ENCODE measurements at places on chromosomes 6 and 20.

- no peak for DNase-seq
Measured at GRCh38 chr6:25441663-25442270, 162.6 kb downstream of the CARMIL1 start.

GRCh38 chr20:51054233-51054632 lies 31.3 kb upstream of the KCNG1 start:
- no peak for DNase-seq

DNA sequence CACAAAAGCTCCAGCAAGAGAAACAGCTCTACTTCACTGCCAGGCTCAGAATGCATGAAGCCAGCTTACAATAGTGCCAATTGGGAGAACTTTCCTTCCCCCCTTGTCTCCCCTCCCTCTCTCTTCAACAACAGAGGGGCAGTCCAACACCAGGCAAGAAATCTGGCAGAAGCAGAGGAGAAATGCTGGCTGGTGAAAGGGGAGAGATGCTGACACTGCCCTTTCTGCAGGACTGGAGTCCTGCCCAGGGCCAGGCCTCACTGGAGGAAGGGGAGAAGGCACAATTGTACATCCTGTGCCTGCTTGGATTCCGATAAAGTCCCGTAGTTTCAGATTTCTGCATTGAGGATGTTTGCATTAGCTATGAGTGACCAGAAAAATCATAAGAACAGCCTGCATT lies 148.6 kb downstream of the LRRC1 start:
- DNase-seq, result no peak

DNA sequence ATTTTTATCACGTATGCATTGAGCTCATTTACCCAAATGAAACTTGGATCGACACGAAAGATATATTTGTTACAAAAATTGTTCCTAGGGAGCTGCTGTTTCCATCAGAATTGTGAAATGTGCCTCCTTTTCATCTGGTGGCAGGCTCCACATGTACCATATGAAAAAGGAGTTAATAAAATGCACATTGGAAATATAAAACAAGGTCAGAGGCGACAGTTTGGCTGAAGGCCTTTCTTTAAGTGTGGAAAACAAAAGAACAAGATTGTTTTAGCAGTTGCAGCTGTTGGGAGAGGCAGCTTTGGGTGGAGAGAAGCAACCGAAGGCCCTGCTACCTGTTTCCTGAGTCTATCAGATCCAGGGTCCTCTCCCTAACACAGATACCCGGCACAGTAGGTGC lies 334.5 kb upstream of the NT5E start:
- no peak for DNase-seq

- no peak for DNase-seq
Measured at GRCh38 chr20:16535277-16535676, 38.0 kb downstream of the KIF16B start.

DNA sequence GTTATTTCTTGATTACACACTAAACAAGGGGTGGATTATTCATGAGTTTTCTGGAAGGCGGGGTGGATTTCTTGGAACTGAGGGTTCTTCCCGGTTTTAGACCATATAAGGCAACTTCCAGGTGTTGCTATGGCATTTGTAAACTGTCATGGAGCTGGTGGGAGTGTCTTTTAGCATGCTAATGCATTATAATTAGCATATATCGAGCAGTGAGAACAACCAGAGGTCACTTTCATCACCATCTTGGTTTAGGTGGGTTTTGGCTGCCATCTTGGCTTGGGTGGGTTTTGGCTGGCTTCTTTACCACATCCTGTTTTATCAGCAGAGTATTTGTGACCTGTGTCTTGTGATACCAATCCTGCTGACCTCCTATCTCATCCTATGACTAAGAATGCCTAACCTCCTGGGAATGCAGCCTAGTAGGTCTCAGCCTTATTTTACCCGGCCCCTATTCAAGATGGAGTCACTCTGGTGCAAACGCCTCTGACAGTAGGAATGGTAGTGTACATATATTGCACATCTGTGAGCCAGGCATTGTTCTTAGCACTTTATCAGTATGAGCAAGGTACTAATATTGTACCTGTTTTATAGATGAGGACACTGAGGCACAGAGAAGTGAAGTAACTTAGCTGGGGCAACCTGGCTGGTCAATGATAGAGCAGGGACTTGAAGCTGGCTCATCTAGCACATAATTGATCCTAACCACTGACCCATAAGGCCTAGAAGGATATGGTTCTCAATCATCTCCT lies 203.7 kb downstream of the NFATC2 start:
- DNase-seq, result no peak

- DNase-seq, result no peak
Measured at GRCh38 chr20:36856691-36857635, 19.0 kb upstream of the TLDC2 start.

- no peak for DNase-seq
Measured at GRCh38 chr6:94813806-94814205, 763.5 kb upstream of the MANEA start.

GRCh38 chr20:36306553-36307411 lies 643 bp downstream of the DLGAP4 start:
- no peak for DNase-seq

DNA sequence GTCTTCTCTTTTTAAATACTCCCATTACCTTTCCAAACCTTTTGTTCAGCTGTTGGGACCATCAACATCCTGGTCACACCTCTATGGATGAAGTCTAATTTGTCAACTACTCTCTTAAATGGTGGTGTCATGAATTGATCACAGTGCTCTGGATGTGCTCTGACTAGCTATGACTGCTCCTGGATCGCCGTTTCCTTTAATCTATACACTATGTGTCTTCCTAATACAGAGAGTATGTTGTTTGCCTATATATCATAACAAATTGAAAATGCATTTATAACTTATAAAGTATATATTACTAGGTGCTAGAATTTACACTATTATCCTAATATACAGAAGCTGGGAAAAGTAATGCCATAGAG lies 357.5 kb downstream of the LAMA2 start:
- DNase-seq, result no peak

- DNase-seq, result no peak
Measured at GRCh38 chr6:166688901-166689300, 61.9 kb upstream of the RPS6KA2 start.

GRCh38 chr6:147741389-147741788 lies 232.9 kb downstream of the SAMD5 start:
- DNase-seq, result no peak
